LoVo (cell line): ENCODE measurements at places on chromosomes 6 and 20.

DNA sequence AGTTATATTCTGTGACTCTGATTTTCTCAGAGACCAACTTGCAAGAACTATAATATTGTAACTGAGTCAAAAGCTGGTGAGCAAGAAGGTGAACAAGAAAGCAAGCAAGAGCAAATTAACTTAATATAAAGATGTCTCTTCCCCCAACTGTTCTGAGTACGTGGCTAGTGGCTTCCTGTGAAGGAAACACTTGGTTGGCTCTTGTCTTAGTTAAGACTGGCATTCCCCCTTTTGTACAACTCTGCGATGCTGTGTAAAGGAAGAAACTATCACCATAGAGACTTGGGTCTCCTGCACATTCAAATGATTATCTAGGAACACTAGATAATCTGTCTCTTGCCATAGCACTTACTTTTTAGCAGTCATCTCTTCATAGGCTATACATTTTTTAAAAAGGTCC lies 47.3 kb upstream of the TNFAIP3 start:
- no peak for DNase-seq

GRCh38 chr20:24662752-24663365 lies 193.4 kb downstream of the SYNDIG1 start:
- DNase-seq = no peak

GRCh38 chr6:43339168-43339567 lies 30.3 kb downstream of the ZNF318 start:
- DNase-seq = no peak

- no peak for DNase-seq
Measured at GRCh38 chr6:52157301-52157941, 28.8 kb upstream of the IL17A start.

GRCh38 chr20:12916699-12917098 lies 92.1 kb upstream of the SPTLC3 start:
- no peak for DNase-seq

DNA sequence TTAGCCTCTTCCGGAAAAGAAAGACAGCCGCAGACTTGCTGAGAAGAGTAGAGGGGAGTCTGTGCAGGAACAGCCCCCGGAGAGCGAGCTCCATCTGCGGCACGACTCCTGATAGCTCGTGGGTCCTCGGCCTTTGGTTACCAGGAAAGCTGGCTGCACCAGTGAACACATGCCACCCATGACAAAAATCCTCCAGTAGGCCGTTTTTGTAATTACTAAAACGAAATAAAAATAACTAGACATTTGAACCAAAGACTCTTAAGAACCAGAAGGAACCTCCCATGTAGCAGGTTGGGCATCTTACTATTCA lies 42.2 kb downstream of the RAMACL start:
- no peak for DNase-seq

GRCh38 chr20:58953050-58953449 lies 28.0 kb upstream of the NELFCD start:
- no peak for DNase-seq

GRCh38 chr20:10219993-10220750 lies 1.5 kb downstream of the SNAP25 start:
- DNase-seq = no peak

DNA sequence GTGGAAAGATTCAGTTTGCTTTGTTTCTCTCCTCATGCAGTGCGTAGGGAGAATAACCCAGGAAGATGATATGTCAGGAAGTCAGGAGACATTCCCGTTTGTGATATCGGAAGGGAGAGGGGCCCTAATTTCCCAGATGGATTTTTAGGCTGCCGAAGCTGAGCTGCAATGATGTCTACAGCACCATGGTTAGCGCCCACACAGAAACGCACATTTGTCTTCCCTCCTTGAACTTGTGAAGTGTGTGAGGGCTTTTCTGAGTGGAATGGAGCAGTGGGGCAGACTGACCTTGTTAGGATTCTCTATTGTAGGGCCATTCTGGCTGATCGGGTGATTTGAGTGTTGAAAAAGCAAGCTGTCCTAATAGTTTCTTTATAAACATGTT lies 191.3 kb upstream of the ARG1 start:
- no peak for DNase-seq

DNA sequence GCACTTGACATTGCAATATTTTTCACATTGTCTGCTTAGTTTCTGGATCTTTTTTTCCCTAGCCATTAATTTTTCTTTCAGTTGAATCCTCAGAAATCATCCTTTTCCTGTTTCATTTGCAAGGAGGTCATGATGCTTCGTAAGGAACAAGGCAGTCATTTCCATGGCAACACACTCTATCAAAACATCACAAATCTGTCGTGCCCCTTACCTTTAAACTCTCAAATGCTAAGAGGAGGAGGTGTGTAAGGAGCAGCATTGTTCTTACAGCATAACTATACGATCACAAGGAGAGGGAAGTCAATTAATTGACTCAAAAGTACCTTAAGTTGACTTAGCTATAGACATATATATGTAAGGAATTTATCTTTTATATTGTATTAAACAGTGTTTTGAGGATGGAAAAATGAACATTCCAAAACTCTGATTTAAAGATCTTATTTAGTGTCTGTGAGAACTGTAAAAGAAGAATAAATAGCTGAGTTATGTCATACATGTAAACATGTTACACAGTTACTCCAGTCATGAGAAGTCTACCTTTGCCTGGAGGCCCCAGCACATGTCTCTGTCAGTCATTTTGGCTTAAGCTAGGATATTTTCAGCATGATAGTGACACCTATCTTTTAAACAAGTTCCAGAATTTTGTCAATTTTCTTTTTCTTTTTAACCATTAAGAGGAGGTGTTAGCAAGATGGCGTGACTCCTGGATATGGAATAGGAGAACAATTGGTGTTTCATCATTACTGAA lies 41.6 kb downstream of the CDKAL1 start:
- DNase-seq = no peak

DNA sequence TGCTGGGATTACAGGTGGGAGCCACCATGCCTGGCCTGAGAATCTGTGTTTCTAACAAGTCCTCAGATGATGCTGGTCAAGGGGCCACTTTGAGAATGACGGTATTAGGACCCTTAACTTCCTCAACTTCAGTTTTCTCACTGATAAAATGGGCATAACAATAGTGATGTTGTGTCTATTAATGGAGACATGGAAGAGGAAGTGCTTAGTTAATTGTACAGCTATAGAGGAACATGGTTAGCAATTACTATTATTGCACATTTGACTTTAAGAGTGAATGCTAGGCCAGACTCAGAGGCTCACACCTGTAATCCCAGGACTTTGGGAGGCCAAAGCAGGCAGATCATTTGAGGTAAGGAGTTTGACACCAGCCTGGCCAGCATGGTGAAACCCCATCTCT lies 12.7 kb downstream of the DPPA5 start:
- DNase-seq = no peak

DNA sequence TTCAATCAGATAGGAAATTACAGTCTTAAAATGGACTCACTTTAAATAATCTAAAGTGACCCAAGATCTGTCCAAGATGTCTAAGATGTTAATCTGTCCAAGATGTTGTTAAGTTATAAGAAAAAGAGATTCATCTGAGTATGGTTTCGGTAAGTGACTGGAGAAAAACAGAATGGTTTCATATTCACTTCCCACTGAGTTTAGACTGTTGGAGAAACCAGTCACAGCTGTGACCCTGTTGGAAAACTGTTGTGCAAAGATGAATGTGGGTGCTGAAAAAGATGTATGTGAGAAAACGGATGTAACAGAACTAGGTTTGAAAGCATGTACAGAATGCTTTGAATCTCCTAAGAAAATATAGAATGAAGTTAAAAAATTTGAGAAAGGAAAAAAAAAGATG lies 325.9 kb downstream of the COL12A1 start:
- DNase-seq = no peak

- DNase-seq = no peak
Measured at GRCh38 chr20:20706285-20706684, 6.2 kb downstream of the RALGAPA2 start.

- no peak for DNase-seq
Measured at GRCh38 chr6:154673919-154674318, 59.3 kb upstream of the SCAF8 start.

- DNase-seq = peak; percentile 80
Measured at GRCh38 chr20:1415667-1416468, 23.0 kb upstream of the FKBP1A start.

GRCh38 chr20:48990467-48990866 lies 55.6 kb upstream of the CSE1L start:
- DNase-seq = no peak

GRCh38 chr20:7691647-7692269 lies 248.5 kb downstream of the HAO1 start:
- DNase-seq = no peak

- DNase-seq = no peak
Measured at GRCh38 chr6:145850671-145851070, 36.1 kb upstream of the FBXO30 start.

- no peak for DNase-seq
Measured at GRCh38 chr6:905556-905955, 212.6 kb upstream of the EXOC2 start.

DNA sequence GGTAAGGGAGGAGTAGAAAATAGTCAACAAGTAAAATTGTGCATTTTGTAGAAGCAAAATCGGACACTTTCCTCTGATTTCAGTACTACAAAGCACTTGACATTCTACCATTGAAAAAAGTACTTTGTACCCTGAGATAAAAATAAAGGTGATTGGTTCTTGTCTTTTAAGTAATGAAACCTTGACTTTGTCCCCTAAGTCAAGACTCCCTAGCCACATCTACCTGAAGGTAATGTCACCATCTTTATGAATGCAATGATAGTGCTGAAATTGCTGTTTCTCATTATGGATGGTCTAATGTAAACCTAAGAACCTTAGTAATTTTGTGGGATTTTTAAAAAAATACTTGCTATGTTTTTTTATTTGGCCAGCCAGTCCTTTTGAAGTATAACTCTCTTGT lies 2.4 kb upstream of the MAN1A1 start:
- no peak for DNase-seq
